Suppressor macrophage (primary cell): ENCODE measurements at places on chromosomes 2 and 18.

DNA sequence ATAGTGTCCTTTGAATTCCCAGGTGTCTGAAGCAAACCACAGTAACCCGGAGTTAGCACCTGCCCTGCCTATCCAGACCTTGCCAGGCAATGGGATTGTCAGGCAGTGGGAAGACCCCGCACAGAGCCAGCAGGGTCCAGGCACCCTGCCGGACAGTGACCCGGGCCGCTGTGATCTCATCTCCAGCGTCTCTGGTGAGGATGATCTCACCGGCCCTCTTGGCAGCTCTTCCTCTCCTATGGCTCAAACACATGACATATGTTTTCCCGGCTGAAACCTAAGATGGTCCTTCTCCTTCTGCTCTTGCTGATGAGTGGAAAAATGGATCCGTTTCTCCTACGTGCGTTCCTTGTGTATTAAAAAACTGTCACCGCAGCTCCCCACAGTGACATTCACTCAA is 75.1 kb downstream of the ACOXL start:
- no peak for DNase-seq

GRCh38 chr2:56531668-56532420 is 348.1 kb downstream of the CCDC85A start:
- no peak for DNase-seq

DNA sequence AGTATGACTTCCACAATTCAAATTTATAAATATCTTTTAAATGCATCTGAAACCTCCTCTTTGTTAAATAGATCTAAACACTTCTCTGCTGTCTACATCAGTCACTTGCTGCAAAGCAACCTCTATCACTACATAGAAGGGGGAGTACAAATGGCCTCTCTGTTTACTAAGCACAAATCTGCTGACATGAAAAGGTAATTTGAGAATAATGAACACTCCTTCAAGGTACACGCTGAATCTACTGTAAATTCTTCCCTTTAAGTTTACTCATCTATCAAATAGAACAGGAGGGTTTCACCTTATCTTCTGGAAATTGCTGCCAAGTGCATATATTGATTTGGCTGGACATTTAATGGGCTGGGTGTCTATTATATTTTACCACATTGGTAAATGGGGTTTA is 879.6 kb downstream of the SUCLG1 start:
- DNase-seq: no peak

DNA sequence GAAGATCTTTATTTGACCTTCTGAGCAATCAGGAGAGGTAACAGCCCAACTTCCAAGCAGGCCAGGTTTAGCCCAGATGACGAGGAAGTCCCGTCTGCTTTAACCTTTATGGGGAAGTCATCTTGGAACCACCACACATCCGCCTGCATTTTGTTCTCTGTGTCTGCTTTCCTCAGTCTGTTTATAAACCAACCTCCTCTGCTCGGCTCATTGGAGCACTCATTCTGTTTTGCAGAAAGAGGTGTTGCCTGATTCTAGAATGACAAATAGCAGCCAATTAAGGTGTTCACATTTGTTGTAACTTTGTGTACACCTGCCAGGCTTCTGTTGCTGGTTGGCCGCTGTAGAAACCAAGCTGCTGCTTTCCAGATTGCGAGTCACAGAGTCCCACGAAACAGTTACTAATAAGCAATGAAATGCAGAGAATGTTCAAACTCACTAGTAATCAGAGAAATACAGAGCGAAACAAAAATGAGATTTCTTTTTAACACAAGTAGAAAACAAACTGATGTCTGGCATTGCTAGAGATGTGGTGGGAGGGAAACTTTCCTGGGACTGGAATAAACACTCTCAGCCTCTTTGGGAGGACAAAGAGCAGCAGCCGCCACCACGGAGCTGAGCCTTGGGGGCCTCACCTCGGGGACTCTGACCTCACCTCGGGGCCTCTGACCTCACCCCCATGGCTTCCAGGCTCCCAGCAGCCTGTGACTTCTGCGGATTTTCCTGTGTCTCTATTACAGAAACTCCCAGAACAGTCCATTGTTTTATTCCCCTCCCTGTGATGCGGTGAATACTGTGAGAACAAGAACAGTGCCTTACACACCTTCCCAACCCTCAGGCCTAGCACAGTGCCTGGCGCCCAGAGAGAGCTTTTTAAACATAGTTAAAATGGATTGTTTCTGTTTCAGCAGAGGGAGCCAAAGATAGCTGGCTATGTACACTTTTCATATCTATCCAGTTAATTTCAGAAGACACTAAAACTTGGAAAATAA is 64.0 kb downstream of the MBP start:
- peak; percentile 65 for DNase-seq

- no peak for DNase-seq
Measured at GRCh38 chr18:23838801-23839366, 149.6 kb downstream of the LAMA3 start.

DNA sequence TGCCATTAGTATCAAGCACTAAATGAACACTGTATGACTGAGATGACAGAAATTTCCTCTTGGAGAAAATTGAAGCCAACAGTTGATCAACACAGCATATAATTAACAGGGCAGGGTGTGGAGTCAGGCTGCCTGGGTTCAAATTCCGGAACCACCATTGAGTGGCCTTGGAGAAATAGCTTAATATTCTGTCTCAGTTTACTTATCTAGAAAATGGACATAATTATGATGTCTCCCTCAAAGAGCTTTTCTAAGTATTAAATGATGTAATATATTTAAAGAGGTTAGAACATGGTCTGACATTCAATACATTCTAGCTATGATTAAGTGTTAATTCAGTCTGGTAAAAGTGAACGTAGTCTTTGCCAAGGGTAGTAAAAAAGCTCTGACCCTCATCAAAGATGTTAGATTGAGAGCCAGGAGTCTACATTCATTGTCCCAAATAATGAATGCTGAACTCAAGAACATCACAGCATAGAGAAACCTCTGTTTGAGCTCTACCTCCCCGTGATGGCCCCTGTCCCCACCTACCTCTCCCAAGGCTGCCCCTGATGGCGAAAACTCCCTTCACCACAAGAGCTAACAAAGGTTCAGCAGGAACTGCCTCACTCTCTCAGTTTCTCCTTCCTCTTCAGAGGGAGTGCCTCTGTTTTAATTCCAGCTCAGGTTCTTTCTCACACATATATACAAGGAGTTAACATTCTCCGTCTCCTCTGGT is 2.7 kb upstream of the VWA3B start:
- DNase-seq: no peak

DNA sequence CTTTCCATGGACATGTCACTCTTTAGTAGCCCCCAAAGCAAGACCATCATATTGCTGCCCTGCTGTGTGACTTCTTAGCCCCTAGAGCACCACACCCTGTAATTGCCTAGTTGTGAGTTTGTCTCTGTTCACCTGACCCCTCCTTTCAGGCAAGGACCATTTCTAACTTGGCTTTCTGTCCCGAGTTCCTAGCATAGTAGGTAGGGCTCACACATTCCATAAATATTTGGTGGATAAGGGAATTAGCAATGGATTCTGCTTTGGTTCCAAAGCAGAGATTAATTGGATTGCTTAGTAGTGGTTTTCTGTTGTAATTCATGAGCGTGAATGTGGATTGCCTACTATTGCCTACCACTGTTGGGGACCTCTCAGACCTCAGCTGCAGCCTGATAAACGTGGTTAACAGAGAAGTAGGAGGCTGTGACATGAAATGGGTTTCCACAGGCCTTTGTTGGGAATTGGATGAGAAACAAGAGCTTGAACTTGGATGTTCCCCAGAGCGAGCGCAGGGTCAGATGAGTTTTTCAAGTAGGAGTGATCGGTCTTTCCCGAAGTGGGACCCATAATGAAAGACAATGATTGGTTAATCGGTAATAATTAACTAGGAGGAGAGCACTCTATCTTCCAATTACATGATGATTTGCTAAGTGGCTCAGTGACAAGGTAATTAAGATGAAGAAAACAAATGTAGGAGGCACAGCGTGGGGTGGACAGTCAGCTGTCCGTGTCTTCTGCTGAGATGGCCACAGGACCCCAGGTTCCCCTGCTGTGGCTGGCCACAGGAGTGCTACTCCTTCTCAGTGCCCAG is 13.4 kb upstream of the UGT1A1 start:
- DNase-seq: no peak

DNA sequence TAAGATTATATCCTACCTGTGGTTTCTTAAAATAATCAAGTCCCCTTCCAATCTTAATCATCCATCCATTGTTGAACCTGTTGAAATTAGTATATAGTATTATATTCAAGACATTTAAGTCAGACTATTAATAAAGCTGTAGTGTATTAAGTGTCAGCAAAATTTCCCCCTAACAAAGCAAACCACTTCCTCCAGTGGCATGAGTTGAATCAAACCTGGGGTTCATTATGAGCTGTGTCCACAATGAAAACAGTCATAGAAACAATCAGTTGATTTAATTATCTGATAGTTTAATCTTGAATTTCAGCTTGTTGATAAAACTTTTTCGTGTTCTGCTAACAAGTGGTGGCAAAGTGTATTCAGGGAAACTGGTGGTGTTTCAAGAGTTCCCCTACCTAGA is 11.3 kb downstream of the MITD1 start:
- DNase-seq: no peak

DNA sequence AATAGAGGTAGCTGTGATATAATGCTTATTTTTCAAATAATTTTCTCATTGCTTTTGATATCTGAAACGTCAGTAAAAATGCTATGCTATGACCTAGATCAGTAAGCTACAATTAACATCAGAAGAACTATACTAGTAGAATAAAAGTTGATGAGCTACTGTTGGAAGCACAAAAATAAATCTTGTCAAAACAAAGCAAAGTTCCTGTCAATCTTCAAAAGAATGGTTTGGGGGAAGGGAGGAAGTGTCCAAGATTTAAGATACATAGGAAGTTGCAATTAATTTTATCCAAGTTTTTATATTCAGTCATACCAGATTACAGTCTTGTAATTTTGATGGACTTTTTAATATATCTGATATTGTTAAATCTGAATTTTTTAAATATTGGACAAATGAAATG is 19.2 kb downstream of the IRS1 start:
- no peak for DNase-seq

DNA sequence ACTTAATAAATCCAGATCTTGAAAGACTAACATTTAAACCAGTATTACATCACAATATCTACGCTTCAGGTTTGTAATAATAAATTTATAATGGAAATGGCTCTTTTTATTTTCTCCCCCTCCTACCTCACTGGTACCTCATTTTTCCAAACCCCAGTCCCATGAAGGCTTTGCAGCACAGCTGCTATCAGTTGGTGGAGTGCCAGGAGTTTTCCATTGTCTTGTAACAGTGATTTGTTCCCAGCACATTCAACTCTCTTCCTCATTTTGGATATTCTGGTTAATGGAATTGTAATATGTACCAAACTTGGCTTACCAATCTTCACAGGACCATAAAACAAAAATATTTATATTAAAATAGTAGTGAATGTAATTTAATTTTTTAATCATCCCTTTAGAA is 91.2 kb downstream of the VRK2 start:
- no peak for DNase-seq

- DNase-seq: peak; percentile 59
Measured at GRCh38 chr2:159616286-159616701, at the start of gene BAZ2B. TSS of gene BAZ2B (minus strand) at chr2:159616548. CDS start at chr2:159478719, 137,829 bp downstream.

DNA sequence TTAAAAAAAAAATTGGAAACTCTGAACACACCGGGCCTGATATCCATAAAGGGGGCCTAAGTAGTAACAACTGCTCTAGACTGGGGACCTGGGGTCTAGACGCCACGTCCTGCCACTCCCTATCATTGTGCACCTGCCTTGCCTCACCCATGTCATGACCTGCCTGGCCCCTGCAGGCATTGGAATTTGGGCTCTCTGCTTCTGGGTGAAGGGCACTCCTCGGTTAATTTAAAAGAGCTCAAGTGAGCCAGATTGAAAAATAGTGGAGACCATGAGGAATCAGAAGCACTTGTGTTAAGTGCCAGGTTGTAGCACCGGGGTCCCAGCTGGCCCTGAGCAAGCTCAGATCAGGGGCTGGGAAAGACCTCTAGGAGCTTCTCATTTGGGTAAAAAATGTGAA is 48.1 kb downstream of the SLC4A1AP start:
- no peak for DNase-seq

DNA sequence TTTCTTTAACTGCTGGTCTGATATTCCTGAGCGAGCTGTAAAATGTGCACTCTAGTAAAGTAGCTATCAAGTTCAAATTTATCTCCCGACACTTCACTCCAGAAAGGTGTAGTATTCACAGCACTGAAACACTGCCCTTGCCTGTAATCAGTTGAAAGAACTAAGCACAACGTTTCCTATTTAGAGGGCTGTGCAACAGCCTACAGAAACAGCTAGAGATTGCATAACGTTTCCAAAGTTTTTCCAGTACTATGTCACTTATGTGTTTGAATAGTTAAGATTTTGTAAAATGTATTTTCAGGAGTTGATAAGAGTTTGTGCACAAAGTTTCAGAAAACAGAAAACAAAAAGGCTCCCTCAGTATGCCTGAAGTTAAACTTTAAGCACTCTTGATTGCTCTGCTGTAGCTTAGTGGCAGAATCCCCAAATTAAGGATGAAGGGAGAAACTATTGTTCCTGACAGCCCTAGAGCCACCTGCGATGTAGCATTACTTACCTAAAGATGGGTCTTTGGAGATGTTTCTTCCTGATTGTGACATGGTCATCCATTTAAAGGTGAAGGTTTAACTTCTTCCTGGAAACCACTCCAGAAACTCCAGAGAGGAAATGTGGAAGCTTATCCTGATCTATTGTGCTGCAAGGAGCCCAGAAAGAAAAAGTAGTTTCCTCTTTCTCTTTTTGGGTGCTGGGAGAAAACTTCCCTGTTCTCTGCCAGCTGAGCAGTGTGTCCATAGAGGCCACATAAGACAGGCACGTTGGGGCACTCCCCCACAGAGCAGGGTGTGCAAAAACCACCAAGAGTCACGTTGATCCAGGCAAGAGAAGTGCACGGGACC is 536 bp downstream of the PDE1A start:
- DNase-seq: peak; percentile 6

- peak; percentile 38 for DNase-seq
Measured at GRCh38 chr2:133780099-133780996, 212.1 kb upstream of the NCKAP5 start.

- peak; percentile 43 for DNase-seq
Measured at GRCh38 chr2:160372010-160372356, 121.6 kb downstream of the RBMS1 start.

GRCh38 chr18:2642771-2643170 is 12.8 kb upstream of the SMCHD1 start:
- DNase-seq: no peak

DNA sequence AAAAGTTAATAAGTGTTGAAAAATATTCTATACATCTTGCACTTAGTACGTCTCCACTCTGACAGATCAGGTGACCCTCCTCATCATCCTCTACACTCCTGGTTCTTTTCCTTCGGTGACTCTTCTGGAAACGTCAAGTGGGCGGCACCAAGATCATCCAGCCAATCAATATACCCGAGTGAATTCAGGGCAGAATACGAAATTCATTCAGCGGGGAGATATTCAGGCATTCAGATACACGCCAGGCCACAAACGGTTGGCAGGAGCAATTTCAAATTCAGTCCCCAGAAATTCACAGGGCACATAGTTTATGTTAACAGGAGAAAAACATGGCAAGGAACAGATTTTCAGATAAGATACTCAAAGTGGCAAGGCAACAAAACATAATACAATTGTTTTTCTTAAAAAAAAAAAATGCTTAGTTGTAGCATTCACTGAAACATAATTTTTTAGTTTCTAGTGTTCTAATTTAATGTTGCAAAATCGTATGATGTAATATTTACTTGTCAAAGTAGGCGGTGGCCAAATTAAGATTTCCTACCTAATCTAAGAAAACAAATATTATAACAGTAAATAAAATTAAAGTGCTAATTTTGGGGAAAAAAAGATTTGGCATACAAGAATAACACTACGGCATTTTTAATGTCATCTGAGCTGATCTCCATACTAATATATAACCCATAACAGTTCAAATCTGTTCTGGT is 4.2 kb downstream of the CLK1 start:
- DNase-seq: no peak
